Stimulated activated CD8-positive, alpha-beta memory T cell treated with anti-CD3 and anti-CD28 coated beads, Interleukin-15, amount 100 ng/mL, for 4 hours (primary cell): ENCODE measurements at places on chromosomes 6 and 20.
A peak's percentile ranks its signal among the peaks of the same experiment; 100 is the strongest.

- DNase-seq: no peak
Measured at GRCh38 chr6:44039839-44040350, 87.4 kb downstream of the MRPL14 start.

DNA sequence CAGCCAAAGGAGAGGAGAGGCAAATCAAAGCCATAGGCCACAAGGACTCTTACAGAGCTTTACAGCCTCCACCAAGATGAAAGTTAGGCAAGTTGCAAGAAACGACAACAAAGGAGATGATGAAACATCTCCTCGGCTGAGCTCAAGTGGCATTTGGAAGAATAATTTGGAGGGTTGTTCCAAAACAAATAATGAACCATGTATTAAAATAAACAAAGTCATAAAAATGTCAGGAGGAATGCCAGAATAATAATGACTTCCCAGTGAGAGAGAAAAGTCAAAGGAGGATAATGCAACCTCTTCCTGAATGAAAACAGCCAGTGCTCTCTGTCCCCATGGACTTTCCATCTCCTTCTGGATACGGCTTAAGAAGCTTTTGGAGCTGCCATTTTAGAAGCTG lies 371.4 kb upstream of the ID4 start:
- DNase-seq: no peak

DNA sequence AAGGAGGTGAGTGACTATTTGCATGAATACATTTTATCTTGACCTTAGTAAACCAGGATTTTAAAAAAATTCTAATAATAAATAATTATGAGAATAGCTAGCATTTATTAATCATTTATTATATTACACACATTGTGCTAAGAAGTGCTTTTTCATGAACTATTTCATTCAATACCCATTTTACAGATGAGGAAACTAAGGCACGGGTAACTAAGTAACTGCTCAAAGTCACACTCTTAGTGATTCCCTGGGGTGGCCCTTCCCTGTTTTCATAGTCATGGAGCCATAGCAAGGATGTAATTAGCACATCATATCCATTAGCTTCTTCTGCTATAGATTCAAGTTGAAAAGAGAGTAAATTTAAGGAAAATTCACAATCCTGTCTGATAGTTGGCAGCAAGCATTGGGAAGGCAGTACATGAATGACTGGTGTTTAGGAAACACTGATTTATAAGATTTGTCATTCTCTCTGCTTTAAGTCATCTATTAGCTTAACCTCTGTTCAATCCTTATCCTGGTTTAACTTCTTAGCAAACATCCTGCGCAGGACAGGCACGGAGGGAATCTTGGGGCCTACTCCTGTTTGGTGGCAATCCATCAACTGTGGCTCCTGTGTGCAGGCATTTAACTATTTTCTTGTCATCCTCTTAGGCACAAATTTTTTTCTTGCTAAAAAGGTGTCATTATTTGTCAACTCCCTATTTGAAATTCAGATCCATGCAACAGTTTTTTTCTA lies 68.3 kb downstream of the RIN2 start:
- no peak for DNase-seq

- DNase-seq: no peak
Measured at GRCh38 chr20:41080866-41081265, 52.2 kb downstream of the TOP1 start.

- DNase-seq: no peak
Measured at GRCh38 chr20:44028868-44029847, 114.5 kb downstream of the TOX2 start.

DNA sequence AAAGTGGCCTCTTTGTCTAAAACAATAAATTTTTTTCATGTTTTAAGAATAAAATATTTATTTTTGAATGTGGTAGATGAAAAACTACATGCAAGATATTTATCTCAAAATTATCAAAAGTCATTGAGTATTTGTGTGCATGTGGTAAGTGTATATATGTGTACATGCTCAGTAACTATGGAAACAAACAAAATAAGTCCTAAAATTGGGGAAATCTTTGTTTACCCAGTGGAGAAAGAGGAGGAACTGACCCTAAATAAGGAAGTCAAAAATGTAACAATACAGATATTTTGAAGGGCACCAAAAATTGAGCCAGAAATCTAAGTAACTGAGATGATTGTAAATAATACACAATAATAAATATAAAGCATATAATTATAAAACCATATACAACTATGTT lies 639.2 kb downstream of the MAFB start:
- DNase-seq: no peak

GRCh38 chr20:34987288-34988190 lies 31.9 kb downstream of the MYH7B start:
- DNase-seq: no peak

DNA sequence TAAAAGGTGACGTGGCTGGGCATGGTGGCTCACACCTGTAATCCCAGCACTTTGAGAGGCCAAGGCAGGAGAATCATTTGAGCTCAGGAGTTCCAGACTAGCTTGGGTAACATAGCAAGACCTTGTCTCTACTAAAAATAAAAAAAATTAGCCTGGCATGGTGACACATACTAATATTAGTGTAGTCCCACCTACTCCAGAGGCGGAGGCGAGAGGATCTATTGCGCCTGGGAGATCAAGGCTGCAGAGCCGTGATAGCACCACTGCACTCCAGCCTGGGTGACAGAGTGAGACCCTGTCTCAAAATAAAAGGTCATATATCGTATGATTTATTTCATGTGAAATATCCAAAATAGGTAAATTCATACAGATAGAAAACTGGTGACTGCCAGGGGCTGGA lies 132.5 kb downstream of the SLC16A10 start:
- DNase-seq: no peak

DNA sequence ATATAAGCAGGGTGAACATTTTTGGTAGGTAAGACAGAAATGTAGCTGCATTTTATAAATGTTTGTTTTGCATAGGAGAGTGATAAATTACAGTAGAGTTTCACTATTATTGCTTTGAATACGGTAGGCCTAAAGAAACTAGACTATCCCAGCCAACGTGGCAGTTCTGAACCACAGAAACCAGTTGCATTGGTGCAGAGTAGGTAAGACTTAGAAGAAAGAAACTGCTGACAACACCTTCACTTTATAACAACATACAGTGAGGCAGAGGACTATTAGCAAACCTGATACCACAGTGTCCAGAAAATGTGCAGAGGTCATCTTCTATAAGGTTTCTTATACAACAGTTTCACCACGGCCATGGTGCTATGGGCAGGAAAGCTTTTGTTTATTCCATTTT lies 566.1 kb downstream of the KIF16B start:
- DNase-seq: no peak

- DNase-seq: no peak
Measured at GRCh38 chr20:10492844-10493243, 57.7 kb downstream of the SLX4IP start.

- no peak for DNase-seq
Measured at GRCh38 chr6:80304014-80304413, 197.5 kb downstream of the BCKDHB start.

- DNase-seq: peak; percentile 14
Measured at GRCh38 chr20:53387983-53388675, 205.5 kb downstream of the ZNF217 start.

- DNase-seq: no peak
Measured at GRCh38 chr20:21559305-21559704, 45.4 kb upstream of the NKX2-2 start.

DNA sequence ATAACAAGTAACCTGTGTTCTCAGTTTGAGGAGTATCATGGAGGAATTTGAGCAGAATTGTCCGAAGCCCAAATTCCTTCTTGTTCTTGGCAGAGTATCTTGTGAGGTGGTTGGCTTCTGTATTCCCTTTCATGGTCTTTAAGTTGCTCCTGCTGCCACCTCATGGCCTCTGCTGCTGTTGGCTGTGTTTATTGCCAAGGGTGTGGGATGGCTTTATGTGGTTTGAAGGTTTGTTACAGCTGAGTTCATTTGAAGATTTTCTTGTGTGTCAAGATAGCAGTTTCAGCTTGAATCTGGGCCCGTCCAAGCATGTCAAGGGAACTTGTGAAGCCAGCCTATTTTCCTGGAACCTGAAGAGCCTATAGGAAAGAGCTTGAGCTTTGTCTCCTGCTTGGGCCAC lies 20.2 kb upstream of the TTK start:
- DNase-seq: no peak
